Progenitor cell of endocrine pancreas (in vitro differentiated cells): ENCODE measurements at places on chromosomes 6 and 20. TPM values are rescaled to one million over a fixed set of nuclear protein-coding genes. Genes with fewer than 3 reads are reported as not detected.

The SSTR4 gene
- total RNA-seq: not detected in 2 replicates

The KIF25 gene
- not detected in 2 replicates for total RNA-seq

The OPRM1 gene
- not detected in 2 replicates for total RNA-seq

The ASIP gene
- total RNA-seq: not detected in 2 replicates

The SCRT2 gene
- total RNA-seq: not detected in 2 replicates

The CTCFL gene
- not detected in 2 replicates for total RNA-seq

The TFAP2A gene
- total RNA-seq: 4.7 and 10.0 TPM in 2 replicates

The DZANK1 gene
- 12.5 and 14.0 TPM in 2 replicates for total RNA-seq

The CRYBG1 gene
- 3.0 and 3.4 TPM in 2 replicates for total RNA-seq

The ZNF184 gene
- 17.9 and 18.5 TPM in 2 replicates for total RNA-seq

The IMPG1 gene
- not detected in 2 replicates for total RNA-seq
